ENCODE measurements at places on chromosomes 6 and 20.

- no peak for DNase-seq
Measured at GRCh38 chr20:1702328-1702727, 44.7 kb upstream of the SIRPG start.

DNA sequence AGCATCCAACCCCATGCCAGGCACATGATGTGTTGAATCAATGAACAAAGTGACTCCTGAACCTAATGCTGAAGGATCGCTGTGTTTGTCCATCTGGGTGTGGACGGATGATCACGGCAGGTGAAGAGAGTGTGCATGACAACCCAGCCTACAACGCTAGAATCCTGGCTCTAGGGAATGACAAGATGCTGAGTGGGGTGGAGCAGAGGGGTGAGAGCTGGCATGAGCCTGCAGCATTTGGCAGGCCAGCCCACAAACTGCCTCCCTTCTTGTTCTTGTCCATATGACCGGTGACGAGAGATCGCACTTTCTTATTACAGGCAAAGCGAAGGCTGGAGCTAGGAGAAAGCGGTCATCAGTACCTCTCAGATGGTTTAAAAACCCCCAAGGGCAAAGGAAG, 54.7 kb upstream of the CDKAL1 start:
- no peak for DNase-seq

DNA sequence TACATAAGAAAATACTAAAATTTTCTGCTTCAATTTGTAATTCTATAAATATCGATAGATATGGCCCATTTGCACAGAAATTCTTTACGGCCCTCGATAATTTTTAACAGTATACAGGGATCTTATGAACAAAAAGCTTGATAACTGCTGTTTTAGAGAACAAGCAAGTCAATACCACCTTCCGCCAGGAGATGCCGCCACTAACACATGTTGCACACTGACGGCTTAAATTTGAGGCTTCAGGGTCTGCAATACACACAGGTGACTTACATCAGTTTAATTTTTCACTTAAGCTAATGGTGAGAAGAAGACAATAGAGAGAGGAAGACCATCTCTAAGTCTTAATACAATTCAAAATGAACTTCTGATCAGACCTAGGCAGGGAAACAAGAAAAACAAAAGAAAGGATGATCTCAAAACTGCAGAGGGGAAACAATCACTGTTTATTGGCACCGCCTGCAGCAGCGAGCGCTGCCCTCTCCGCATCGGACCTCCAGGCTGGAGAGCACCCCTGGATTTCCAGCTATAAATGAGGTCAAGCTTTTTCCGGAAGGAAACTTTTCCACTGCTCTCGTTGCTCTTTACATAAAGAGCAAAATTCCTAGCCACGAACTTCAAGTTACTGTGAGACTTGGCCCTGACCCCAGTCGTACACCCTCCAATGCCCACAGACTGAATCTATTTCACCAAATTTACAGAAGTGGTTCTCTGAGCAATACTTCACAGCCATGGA, 53.9 kb downstream of the OTOR start:
- peak; percentile 73 for DNase-seq

- no peak for DNase-seq
Measured at GRCh38 chr6:111494951-111495635, 12.1 kb upstream of the REV3L start.

- DNase-seq: no peak
Measured at GRCh38 chr20:23585808-23586734, 17.8 kb upstream of the CST9L start.

All from NCI-H1092 treated with DMSO at 0.1 percent for 48 hours (cell line).